Vein endothelial cell (primary cell): ENCODE measurements at places on chromosomes 7 and 10. TPM values are rescaled to one million over a fixed set of nuclear protein-coding genes. Genes with fewer than 3 reads are reported as not detected.

The POP7 gene
- 39.2 and 43.6 TPM in 2 replicates for total RNA-seq

The EN2 gene
- total RNA-seq = under 0.01 TPM in 1 of 2 replicates, not detected in the other

The ITIH5 gene
- total RNA-seq = not detected in 2 replicates

The VPS50 gene
- 23.8 and 28.1 TPM in 2 replicates for total RNA-seq

The HOXA4 gene
- total RNA-seq = 1.4 and 1.6 TPM in 2 replicates

The GPRIN2 gene
- not detected in 2 replicates for total RNA-seq

The PHYHIPL gene
- 0.10 TPM in 1 of 2 replicates, not detected in the other for total RNA-seq

The SMARCD3 gene
- 2.7 and 5.2 TPM in 2 replicates for total RNA-seq

The UCN3 gene
- not detected in 2 replicates for total RNA-seq

The IGF2BP3 gene
- 111 and 128 TPM in 2 replicates for total RNA-seq

The EMX2 gene
- not detected in 2 replicates for total RNA-seq

The MUC12 gene
- not detected in 2 replicates for total RNA-seq

The CALCR gene
- not detected in 2 replicates for total RNA-seq

The EVX1 gene
- not detected in 2 replicates for total RNA-seq

The GIMAP1 gene
- 13.8 and 14.4 TPM in 2 replicates for total RNA-seq
